ENCODE measurements at places on chromosomes 3 and 15.

DNA sequence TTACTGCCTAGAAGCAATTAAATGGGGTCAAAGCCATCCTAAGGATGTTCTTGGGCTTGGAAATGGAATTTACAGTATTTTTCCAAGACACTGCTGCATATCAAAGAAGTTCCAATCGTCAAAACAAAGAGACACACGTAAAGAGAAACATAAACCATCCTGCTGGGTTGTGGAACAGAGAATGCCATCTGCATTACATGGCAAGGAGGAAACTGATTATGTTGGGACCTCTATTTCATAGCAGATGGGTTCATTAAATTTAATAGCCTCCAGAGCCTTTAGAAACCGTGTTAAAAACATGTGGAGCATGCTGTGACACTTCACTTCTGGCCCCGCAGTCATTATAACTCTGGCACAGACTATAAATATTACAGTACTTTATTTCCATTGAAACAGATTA lies 154.6 kb downstream of the LRTM1 start:
- no peak for DNase-seq
- H3K27me3 ChIP-seq = no peaks in the 10 kb centered on the region
- peak overlapping the region; percentile 28 for H3K27ac ChIP-seq
- peaks cover 48% of the 10 kb centered on the region for H3K4me1 ChIP-seq
- no peak overlapping the region for H3K4me3 ChIP-seq

GRCh38 chr15:54960266-54960665 lies 236.5 kb downstream of the RSL24D1 start:
- no peak overlapping the region for H3K4me3 ChIP-seq
- H3K4me1 ChIP-seq = peaks cover 20% of the 10 kb centered on the region
- DNase-seq = no peak
- H3K27ac ChIP-seq = no peak overlapping the region
- no peaks in the 10 kb centered on the region for H3K27me3 ChIP-seq

GRCh38 chr15:57538265-57538529 lies 53.5 kb upstream of the MYZAP start:
- DNase-seq = no peak
- H3K27ac ChIP-seq = no peak overlapping the region
- no peaks in the 10 kb centered on the region for H3K36me3 ChIP-seq
- no peaks in the 10 kb centered on the region for H3K27me3 ChIP-seq
- no peak overlapping the region for H3K4me3 ChIP-seq
- peaks cover 6% of the 10 kb centered on the region for H3K4me1 ChIP-seq

GRCh38 chr3:119642746-119643473 lies 17.5 kb downstream of the POPDC2 start:
- H3K4me1 ChIP-seq = no peaks in the 10 kb centered on the region
- no peak overlapping the region for H3K4me3 ChIP-seq
- H3K27ac ChIP-seq = no peak overlapping the region
- no peak for DNase-seq

- no peaks in the 10 kb centered on the region for H3K27me3 ChIP-seq
- no peak for DNase-seq
- no peaks in the 10 kb centered on the region for H3K36me3 ChIP-seq
- no peak overlapping the region for H3K4me3 ChIP-seq
Observed at GRCh38 chr15:52162260-52162659, 28.9 kb downstream of the GNB5 start.

DNA sequence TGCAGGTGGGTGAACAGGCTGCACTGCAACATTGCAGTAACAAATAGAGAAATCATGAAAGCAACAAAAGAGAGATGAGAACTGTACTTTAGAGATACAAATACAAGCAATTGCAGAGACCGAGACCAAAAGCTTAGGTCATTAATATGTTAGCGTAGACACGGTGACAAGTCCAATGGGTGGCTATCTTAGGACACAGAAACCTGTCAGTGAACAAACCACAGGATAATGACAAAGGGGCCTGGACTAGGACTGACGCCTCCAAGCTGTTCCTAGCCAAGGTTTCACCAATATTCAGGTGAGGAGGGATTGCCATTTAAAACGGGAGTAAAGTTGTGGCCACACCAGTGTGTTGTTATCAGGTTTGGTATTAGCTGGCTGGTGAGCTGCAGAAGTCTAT lies 41.7 kb upstream of the BLM start:
- no peak for DNase-seq
- no peaks in the 10 kb centered on the region for H3K36me3 ChIP-seq
- no peak overlapping the region for H3K4me3 ChIP-seq
- H3K27ac ChIP-seq = no peak overlapping the region
- H3K4me1 ChIP-seq = no peaks in the 10 kb centered on the region

DNA sequence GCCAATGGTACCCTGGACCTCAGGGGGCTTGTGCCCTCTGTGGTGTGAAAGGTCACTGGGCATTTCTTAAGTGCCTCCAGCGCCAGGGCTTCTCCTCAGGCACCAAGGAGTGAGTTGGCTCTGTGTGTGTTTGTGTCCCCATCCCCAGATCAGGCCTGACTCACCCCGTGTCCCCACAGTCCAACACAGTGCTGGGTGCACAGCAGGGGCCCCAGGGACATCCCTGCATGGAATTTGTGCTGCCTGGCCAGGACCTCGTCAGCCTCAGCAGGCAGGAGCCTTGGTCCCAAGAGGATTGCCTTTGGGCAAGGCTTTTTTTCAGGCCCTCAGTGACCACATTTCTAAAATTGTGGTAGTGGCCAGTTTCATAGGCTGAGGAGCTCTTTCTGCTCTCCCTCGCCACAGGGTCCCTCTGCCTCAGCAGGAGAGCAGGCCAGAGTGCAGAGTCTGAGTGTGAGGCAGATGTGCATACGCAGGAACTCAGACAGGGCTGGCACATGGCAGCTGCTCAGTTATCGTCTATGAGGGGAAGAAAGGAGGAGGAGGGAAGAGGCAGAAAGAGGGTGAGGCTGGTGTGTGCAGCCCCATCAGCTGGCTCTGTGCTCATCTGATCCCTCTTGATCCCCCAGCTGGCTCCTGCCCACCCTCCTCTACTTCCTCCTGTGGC lies 215.6 kb downstream of the RPLP1 start:
- no peaks in the 10 kb centered on the region for H3K36me3 ChIP-seq
- H3K27me3 ChIP-seq = no peaks in the 10 kb centered on the region
- H3K4me1 ChIP-seq = no peaks in the 10 kb centered on the region

GRCh38 chr3:86967062-86967461 lies 23.9 kb downstream of the VGLL3 start:
- no peaks in the 10 kb centered on the region for H3K4me1 ChIP-seq
- H3K27me3 ChIP-seq = no peaks in the 10 kb centered on the region
- H3K36me3 ChIP-seq = peaks cover 6% of the 10 kb centered on the region
- H3K27ac ChIP-seq = no peak overlapping the region
- no peak overlapping the region for H3K4me3 ChIP-seq

DNA sequence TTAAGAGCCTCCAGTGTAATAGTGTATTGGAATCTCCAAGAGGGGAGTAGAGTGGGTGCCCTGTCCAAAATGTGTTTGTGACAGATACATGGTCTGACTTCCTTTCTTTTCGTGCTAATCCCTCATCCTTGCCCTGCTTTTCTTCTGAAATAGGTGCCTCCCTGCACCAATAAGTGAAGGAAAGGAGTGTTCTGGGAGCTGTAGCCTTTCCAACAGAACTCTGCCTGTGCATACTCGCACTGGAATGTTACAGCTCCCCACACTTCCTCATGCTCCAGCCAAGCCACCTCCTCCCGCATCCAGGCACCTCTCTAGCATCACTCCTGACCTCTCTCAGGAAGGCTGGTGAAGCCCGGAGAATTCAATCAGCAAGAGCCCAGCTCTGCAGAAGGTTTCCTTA lies 478.0 kb downstream of the GABRG3 start:
- H3K27me3 ChIP-seq = no peaks in the 10 kb centered on the region
- no peaks in the 10 kb centered on the region for H3K36me3 ChIP-seq
- no peak for DNase-seq
- no peaks in the 10 kb centered on the region for H3K4me1 ChIP-seq
- no peak overlapping the region for H3K4me3 ChIP-seq

DNA sequence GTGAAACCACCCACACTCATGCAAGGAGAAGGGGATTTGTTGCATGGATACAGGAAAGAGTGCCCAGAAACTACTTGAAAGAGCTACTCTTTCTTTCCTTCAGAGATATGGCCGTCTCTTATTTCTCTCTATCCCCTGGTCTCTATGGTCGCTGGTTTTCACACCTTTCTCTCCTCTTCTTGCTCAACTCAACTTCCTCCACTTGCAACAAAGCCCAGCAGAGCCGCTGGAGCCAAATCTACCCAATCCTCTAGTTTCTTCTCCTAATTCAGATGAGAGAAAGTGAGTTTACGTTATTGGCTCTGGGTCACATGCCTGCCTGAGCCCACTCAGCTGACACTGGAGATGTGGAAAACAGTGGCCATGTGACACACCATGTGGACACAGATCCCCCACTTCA lies 215.2 kb downstream of the OSBPL10 start:
- H3K4me3 ChIP-seq = no peak overlapping the region
- no peaks in the 10 kb centered on the region for H3K27me3 ChIP-seq
- no peaks in the 10 kb centered on the region for H3K36me3 ChIP-seq
- H3K27ac ChIP-seq = no peak overlapping the region
- H3K4me1 ChIP-seq = no peaks in the 10 kb centered on the region

GRCh38 chr3:139491966-139492365 lies 15.7 kb upstream of the RBP2 start:
- no peaks in the 10 kb centered on the region for H3K36me3 ChIP-seq
- H3K4me3 ChIP-seq = no peak overlapping the region
- DNase-seq = no peak
- H3K27me3 ChIP-seq = no peaks in the 10 kb centered on the region
- no peak overlapping the region for H3K27ac ChIP-seq
- H3K4me1 ChIP-seq = no peaks in the 10 kb centered on the region

GRCh38 chr3:4571690-4572334 lies 78.7 kb downstream of the ITPR1 start:
- H3K4me1 ChIP-seq = no peaks in the 10 kb centered on the region
- no peak overlapping the region for H3K27ac ChIP-seq
- DNase-seq = no peak
- no peaks in the 10 kb centered on the region for H3K27me3 ChIP-seq

GRCh38 chr15:30830961-30831360 lies 72.8 kb upstream of the FAN1 start:
- H3K4me1 ChIP-seq = no peaks in the 10 kb centered on the region
- H3K36me3 ChIP-seq = no peaks in the 10 kb centered on the region
- H3K27me3 ChIP-seq = no peaks in the 10 kb centered on the region
- no peak overlapping the region for H3K4me3 ChIP-seq
- no peak for DNase-seq

GRCh38 chr3:184335291-184335660 lies 2.1 kb upstream of the FAM131A start:
- H3K27me3 ChIP-seq = no peaks in the 10 kb centered on the region
- H3K4me1 ChIP-seq = peaks cover 48% of the 10 kb centered on the region
- DNase-seq = no peak
- H3K4me3 ChIP-seq = peak overlapping the region; percentile 87
- H3K27ac ChIP-seq = peak overlapping the region; percentile 95
- H3K36me3 ChIP-seq = peaks cover 17% of the 10 kb centered on the region

GRCh38 chr3:157785102-157785826 lies 282.0 kb upstream of the VEPH1 start:
- no peak overlapping the region for H3K4me3 ChIP-seq
- H3K36me3 ChIP-seq = no peaks in the 10 kb centered on the region
- H3K27me3 ChIP-seq = no peaks in the 10 kb centered on the region
- peaks cover 21% of the 10 kb centered on the region for H3K4me1 ChIP-seq
- DNase-seq = no peak

GRCh38 chr15:45133561-45133920 lies 3.7 kb downstream of the DUOX1 start:
- DNase-seq = no peak
- H3K27ac ChIP-seq = no peak overlapping the region
- H3K4me1 ChIP-seq = peaks cover 21% of the 10 kb centered on the region
- H3K4me3 ChIP-seq = no peak overlapping the region

GRCh38 chr15:43376017-43376705 lies 5.3 kb downstream of the TUBGCP4 start:
- no peak overlapping the region for H3K27ac ChIP-seq
- no peak for DNase-seq
- H3K27me3 ChIP-seq = no peaks in the 10 kb centered on the region
- H3K4me1 ChIP-seq = peaks cover 12% of the 10 kb centered on the region
- no peak overlapping the region for H3K4me3 ChIP-seq

GRCh38 chr15:23616536-23616935 lies 31.1 kb downstream of the MAGEL2 start:
- H3K4me1 ChIP-seq = no peaks in the 10 kb centered on the region
- H3K4me3 ChIP-seq = no peak overlapping the region
- DNase-seq = no peak

DNA sequence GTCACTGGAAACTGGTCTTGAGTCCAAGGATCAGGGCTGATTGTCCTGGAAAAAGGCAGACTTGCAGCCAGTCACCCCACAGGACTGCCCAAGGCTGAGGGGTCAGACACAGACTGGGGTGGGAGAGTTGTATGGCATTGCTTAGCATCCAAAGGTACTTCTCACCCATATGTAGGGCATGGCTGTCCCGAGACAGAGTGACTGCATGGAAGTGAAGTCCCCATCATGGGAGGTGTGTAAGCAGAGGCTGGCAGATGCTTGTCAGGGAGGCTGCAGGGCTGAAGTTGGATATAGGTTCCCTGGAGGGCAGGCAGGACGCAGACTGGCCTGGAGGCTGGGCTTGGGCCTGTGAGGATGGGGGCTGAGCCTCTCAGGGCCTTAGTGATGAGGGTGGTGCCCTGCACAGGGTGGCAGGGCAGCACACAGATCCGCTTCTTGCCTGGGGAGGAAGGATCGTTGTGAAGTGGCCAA lies 31.1 kb downstream of the PSTPIP1 start:
- H3K4me3 ChIP-seq = no peak overlapping the region
- no peaks in the 10 kb centered on the region for H3K36me3 ChIP-seq
- peak; percentile 22 for DNase-seq
- H3K27me3 ChIP-seq = peaks cover 6% of the 10 kb centered on the region
- H3K27ac ChIP-seq = no peak overlapping the region
- H3K4me1 ChIP-seq = peaks cover 13% of the 10 kb centered on the region

DNA sequence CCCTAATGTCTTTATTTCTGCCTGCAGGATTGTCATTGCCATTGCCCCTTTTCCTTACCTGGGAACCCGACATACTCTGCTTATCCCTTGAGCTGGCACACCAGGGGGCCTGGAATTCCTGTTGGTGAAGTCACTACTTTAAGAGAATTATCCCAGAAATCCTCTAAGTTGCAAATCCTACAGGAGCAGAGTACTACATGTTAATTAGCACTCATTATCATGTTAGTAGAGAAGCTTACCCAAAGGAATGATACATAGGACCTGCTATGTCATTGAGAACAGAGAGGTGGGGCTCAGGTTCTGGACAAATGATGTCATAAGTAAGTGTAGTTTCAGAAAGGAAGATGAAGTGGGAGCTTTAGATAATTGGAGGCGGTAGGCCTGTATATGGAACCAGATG lies 27.4 kb downstream of the SCG5 start:
- DNase-seq = no peak
- H3K36me3 ChIP-seq = no peaks in the 10 kb centered on the region
- H3K27ac ChIP-seq = no peak overlapping the region
- no peak overlapping the region for H3K4me3 ChIP-seq
